ENCODE measurements at places on chromosomes 2 and 18. TPM values are rescaled to one million over a fixed set of nuclear protein-coding genes. Genes with fewer than 3 reads are reported as not detected.

LYPD1 gene
- 3.1 TPM for total RNA-seq

IKZF2 gene
- 6.5 TPM for total RNA-seq

- no peaks in the 10 kb centered on the region for H3K27me3 ChIP-seq
- no peak overlapping the region for H3K4me3 ChIP-seq
- DNase-seq, result no peak
- H3K27ac ChIP-seq, result no peak overlapping the region
- peaks cover 56% of the 10 kb centered on the region for H3K4me1 ChIP-seq
- H3K36me3 ChIP-seq, result 0 out of 2 replicates have a peak, but pooled peaks cover 4% of the 10 kb centered on the region
Observed at GRCh38 chr2:227461811-227462461, 10.0 kb upstream of the AGFG1 start.

- DNase-seq, result no peak
- no peak overlapping the region for H3K27ac ChIP-seq
- no peak overlapping the region for H3K4me3 ChIP-seq
- peaks cover 3% of the 10 kb centered on the region for H3K36me3 ChIP-seq
Observed at GRCh38 chr18:37275237-37275741, 290.3 kb downstream of the CELF4 start.

DNA sequence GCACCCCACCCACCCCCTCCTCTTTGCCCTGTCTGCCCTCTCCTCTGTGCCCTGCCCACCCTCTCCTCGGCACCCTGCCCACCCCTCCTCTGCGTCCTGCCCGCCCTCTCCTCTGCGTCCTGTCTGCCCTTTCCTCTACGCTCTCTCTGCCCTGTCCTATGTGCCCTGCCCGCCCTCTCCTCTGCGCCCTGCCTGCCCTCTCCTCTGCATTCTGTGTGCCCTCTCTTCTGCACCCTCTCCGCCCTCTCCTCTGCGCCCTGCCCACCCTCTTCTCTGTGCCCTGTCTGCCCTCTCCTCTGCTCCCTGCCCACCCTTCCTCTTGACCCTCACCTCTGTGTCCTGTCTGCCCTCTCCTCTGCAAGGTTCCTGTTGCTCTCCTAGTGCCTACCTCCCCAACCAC, 233.6 kb downstream of the SMAD2 start:
- H3K27ac ChIP-seq, result no peak overlapping the region
- H3K36me3 ChIP-seq, result no peaks in the 10 kb centered on the region
- H3K4me3 ChIP-seq, result no peak overlapping the region
- DNase-seq, result no peak

FAP gene
- total RNA-seq, result 66.6 TPM

- peaks cover 10% of the 10 kb centered on the region for H3K36me3 ChIP-seq
- peak overlapping the region; percentile 97 for H3K27ac ChIP-seq
- H3K4me1 ChIP-seq, result peaks cover 71% of the 10 kb centered on the region
- DNase-seq, result no peak
- peaks cover 10% of the 10 kb centered on the region for H3K27me3 ChIP-seq
- 0 out of 2 replicates have a peak overlapping the region, but pooled peaks have one; percentile 36 for H3K4me3 ChIP-seq
Observed at GRCh38 chr18:48542513-48543181, 3.8 kb downstream of the CTIF start.

PTPRN gene
- total RNA-seq, result 6.7 TPM

GALNT5 gene
- 61.9 TPM for total RNA-seq
